ENCODE measurements at places on chromosomes 3 and 15.

DNA sequence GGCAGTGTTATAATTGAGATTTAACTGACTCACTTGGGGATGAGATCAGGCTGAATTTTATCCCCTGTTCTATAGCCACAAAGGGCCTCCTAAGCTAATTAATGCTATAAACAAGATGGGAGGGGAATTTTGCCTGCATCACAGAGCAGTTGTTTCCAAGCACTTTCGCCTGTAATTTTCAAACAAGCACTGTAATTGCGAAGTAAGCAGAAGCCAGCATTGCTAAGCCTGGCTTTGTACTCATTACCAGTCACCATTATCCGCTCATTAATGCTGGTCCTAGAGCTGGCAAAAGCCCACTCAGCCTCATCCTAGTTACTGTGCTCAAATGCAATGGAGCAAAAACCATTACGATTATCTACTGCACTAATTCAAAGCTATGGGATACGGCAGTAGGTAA is 356.6 kb upstream of the UBE2E2 start:
- no peak for DNase-seq

- DNase-seq: no peak
Measured at GRCh38 chr3:153180860-153181372, 18.9 kb downstream of the RAP2B start.

- peak; percentile 30 for DNase-seq
Measured at GRCh38 chr3:131526801-131527347, 24.1 kb upstream of the MRPL3 start.

DNA sequence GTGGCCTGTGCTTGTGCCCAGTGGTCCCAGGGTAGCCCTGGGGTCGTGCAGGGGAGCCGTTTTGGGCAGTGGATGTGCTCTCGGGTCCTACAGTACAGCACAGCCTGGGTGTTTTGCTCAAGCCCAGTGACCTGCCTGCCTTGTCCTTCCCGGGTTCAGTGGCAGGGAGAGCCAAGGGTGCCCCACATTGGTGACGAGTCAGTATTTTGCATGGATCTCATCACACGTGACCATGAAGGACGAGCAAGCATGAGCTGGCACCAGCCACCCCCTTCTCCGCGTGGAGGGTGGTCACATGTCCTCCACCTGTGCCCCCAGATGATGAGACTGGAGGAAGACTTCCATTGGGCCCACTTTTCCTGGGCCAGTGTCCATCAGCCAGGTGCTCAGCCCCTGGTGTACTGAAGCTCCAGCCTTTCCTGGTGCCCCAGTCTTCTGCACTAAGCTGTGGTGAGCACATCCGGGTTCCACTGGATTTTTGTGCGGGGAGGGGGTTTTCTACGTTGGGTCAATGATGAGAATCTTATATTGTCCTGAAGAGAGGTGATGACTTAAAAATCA is 197.5 kb downstream of the UBE3A start:
- DNase-seq: no peak

GRCh38 chr3:6516143-6516542 is 344.8 kb upstream of the GRM7 start:
- DNase-seq: no peak

GRCh38 chr3:73484656-73485248 is 140.0 kb downstream of the PDZRN3 start:
- DNase-seq: peak; percentile 15

DNA sequence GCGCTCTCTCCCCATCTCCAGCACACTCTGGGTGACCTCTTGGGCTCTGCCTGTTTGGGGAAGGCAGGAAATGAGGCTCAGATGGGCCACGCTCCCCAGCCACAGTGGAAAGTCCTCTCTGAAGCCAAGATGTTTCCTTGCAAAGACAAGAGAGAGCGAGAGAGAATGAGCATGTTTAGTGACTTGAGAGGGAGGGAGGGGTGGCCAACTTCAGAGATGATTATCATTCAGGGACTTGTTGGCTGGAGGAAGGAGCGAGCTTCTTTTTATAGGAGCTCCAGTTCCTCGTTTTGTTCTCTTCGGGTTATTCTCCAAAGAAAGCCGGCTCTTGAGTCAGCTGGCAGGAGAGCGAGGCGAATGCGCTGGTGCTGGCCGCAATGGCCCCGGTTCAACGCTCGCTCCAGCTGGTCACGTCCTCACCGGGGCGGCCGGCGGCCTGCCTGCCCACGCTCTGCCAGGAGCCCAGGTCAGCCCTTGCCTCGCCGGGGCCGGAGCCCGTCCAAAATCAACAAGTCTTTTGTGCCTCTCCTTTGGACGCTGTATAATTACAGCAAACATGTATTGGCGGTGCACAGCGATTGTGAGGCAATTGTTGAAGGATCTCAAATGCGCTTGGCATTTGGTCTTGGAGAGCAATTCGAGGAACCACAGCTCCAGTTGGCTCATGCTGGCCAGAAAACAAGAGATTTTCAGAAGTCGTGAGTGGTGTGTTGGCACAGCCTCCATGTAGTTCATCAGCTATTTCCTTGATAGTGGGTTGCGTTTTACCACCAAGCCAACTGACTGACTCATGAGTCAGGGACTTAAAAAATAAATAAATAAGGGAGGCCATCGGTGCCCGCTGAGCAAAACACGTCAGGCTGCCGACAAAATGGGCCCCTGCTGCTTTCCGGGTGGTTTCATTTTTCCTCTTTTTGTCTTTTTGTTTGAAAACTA is 288.6 kb downstream of the UACA start:
- DNase-seq: peak; percentile 41

GRCh38 chr3:100760377-100760776 is 51.1 kb downstream of the TFG start:
- no peak for DNase-seq

- DNase-seq: no peak
Measured at GRCh38 chr15:100043068-100043641, 298.6 kb downstream of the ADAMTS17 start.

DNA sequence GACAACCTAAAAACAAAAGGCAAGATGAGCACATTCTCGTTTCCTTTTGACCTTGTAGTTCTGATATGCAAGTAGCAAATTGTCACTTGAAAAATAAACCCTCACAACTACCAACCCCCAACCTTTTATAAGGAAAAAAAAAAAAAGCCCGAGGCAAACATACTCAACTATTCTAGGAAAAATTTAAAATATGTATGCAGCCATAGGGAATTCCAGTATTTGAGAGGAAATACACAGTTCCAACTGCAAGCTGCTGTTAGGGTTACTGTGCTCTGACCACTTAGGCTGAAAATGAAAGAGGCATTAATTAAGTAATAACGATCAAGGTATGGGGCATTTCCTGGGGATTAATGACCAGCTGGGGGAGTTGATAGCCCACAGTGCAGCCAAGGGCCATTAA is 281.9 kb upstream of the DPH6 start:
- no peak for DNase-seq

GRCh38 chr3:9808345-9809037 is 1.6 kb upstream of the TTLL3 start:
- peak; percentile 66 for DNase-seq

- no peak for DNase-seq
Measured at GRCh38 chr3:61903931-61904657, 342.7 kb downstream of the PTPRG start.

GRCh38 chr3:122023335-122023910 is 1.4 kb upstream of the ILDR1 start:
- DNase-seq: no peak

- DNase-seq: no peak
Measured at GRCh38 chr15:91867581-91868026, 14.1 kb downstream of the SLCO3A1 start.

- DNase-seq: no peak
Measured at GRCh38 chr15:80582816-80583423, 112.2 kb upstream of the ABHD17C start.

DNA sequence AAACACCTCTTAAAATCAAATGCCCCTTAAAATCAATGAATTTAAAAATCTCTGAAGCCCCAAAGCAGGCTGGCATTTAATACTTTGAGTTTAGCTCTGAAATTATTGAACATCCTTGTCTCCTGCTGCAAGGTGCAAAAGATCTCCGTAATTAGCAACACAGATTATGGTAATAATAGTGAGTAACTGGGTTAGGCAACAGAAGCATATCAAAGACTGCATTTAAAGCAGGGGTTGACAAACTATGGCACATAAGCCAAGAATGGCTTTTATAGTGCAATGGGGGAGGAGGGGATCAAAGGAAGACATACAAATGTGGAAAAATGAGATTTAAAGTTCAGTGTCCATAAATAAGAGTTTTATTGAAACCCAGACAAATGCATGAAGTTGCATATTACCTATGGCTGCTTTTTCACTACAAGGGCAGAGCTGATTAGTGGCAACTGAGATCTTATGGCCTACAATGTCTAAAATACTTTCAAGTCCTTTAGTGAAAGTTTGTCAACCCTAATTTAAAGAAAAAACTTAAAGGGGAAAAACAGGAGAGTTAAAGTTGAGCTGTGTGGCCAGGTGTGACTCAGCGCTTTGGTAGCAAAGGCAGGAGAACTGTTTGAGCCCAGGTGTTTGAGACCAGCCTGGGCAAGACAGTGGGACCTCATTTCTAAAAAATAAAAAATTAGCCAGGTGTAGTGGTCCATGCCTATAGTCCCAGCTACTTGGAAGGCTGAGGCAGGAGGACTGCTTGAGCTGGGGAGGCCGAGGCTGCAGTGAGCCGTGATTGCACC is 157.6 kb downstream of the TBL1XR1 start:
- no peak for DNase-seq
